ENCODE measurements at places on chromosomes 6 and 20.

GRCh38 chr6:150635906-150636514 is 36.3 kb downstream of the PLEKHG1 start:
- no peak for DNase-seq

- no peak for DNase-seq
Measured at GRCh38 chr6:4678506-4679300, 97.5 kb upstream of the CDYL start.

- no peak for DNase-seq
Measured at GRCh38 chr6:156379392-156380289, 397.5 kb upstream of the ARID1B start.

DNA sequence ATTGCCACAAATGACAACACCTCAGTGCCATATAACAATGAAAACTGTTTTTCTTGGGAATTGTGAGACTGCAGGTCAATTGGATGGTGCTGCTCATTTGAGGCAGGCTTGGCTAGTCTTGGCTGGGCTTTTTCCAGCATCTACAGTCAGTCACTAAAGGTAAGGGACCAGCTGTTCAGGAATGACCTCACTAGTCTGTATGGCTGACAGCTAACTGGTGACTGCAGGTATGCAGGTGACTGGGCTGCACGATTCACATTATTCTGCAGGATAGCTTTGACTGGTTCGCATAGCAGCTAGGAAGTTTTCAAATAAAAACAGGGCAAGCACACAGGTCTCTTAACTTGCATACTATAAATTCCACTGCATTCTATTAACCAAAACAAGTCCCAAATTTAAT is 22.1 kb upstream of the HMGCLL1 start:
- no peak for DNase-seq

GRCh38 chr20:13147971-13148370 is 73.1 kb upstream of the ISM1 start:
- no peak for DNase-seq

DNA sequence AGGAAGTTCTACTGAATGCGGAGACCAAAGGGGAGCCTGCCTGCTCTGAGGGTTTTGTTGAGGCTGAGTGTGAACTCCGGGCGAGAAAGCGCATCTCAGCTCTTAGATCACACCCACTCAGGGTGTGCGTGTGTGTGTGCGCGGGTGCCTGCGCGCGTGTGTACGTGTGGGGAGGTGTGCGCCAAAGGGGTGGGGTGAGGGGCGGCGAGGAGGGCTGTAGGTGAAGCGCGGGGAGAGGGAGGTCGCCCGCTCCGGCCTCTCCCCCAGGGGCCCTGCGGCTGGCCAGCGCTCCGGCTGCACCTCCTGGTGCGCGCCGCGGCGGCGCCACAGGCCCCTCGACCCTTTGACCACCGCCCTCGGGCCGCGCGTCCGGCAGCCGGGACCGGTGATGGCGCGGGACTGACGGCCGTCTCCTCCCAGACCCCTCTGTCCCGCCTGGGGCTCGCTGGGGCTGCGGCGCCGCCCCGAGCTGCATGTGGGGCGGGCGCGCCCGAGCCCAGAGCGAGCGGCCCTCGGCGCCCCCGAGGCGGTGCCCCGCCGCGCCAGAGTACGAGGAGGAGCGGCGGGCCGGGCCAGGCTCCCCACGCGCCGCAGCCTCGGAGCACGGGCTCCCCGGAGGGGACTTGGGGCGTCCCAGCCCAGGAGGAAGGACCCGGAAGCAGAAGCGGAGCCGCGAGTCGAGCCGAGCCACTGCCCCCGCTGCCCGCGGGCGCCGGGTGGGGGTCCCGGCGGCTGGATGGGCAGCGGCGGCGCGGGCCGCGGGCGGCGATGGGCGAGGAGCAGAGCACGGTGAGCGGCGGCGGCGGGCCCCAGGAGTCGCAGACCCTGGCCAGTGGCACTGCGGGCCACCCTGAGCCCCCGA is at the start of gene RNF217:
Gene RNF217 (plus strand): TSS at position 661 of the 862 bp plus-strand sequence. CDS start 108 bp downstream, at position 769.
- peak; percentile 34 for DNase-seq

DNA sequence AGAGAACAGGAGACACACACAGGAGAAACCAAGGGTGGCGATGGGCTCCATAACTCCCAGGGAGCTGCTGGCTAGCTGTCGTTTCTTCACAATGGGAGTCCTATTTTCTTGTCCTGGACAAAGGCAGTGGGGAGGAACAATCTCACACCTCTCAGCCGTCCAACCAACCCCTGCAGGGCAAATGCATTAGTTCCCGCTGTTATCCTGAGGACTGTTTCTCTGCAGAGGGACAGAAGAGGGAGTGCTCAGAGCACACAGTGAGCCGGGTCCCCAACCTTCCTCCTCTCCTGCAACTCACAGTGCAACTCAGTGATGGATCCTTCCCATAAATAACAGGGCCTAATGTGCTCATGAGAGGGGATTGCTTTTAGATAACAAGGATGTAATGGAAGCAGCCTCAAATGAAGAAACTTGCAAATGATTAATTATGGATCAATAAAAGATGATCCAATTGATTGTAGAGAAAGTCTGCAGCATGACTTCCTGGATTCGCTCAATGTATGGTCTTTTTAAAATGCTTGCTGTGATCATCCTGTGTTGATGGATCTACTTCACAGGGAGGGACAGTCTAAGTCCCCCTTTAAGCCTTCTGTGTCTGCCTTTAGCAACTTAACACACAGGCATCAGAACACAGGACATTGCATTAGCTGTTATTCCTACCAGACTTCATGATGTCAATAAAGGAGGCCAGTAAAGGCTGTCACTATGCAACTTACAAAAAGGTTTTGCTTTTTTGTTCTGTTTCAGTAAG is 453.4 kb upstream of the AGPAT4 start:
- no peak for DNase-seq

GRCh38 chr6:135826236-135826804 is 25.2 kb upstream of the PDE7B start:
- no peak for DNase-seq

- DNase-seq = peak; percentile 63
Measured at GRCh38 chr20:56429502-56429901, 17.4 kb downstream of the CASS4 start.

- DNase-seq = no peak
Measured at GRCh38 chr6:97081010-97081590, 156.6 kb downstream of the KLHL32 start.

- no peak for DNase-seq
Measured at GRCh38 chr20:60888771-60889170, 363.3 kb upstream of the CDH4 start.

DNA sequence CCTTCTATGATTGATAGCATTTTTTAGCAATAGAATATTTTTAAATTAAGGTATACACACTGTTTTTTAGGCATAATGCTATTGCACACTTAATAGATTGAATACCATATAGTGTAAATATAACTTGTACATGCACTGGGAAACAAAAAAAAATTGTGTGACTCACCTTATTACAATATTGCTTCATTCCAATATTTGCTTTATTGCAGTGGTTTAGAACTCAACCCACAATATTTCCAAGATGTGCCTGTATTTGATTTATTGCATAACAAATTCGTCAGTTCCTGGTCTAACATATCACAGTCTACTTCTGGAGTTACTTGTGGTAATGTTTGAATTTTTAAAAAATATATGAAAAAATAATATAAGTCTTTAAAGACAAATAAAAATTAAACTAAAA is 41.9 kb upstream of the DEFB112 start:
- no peak for DNase-seq

GRCh38 chr6:2441601-2442475 is 196.4 kb upstream of the GMDS start:
- no peak for DNase-seq

- no peak for DNase-seq
Measured at GRCh38 chr20:59634435-59635005, 30.2 kb downstream of the PHACTR3 start.

DNA sequence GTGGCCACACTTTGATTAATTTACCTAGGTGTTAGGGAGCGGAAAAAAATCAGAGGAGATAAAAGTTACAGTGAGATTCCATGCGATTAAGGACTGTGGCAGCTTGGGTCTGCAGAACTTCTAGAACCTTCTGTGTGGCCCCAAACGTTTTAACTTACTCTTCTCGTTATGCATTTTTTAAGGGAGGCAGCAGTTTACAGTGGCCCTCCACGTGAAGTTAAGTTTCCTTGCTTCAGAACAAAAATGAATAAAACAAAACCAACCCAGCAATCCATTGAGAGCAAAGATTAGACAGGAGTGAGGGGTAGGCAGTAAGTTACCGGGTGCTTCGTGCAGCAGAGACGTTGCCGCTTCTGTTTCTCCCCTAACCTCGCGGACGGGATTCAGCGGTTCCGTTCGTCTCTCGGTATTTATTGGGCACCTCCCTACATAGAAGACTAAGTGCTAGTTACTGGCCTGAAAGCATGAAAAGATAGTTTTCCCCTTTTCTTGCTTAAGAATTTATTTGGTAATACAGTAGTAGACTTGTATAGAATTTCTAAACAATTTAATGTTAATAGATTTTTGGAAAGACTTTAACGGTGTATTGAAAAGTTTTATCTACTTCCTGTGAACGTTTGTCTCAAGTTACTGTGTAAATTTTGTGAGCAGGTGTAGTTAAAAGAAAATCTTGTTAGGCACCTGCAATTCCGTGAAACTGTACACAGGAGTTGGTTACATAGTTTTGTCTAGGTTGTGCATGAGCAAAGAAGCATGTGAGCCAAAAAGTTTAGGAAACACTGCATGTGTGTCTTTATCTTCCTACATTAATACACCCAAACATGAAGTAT is 1.1 kb downstream of the BAG2 start:
- DNase-seq = peak; percentile 47

DNA sequence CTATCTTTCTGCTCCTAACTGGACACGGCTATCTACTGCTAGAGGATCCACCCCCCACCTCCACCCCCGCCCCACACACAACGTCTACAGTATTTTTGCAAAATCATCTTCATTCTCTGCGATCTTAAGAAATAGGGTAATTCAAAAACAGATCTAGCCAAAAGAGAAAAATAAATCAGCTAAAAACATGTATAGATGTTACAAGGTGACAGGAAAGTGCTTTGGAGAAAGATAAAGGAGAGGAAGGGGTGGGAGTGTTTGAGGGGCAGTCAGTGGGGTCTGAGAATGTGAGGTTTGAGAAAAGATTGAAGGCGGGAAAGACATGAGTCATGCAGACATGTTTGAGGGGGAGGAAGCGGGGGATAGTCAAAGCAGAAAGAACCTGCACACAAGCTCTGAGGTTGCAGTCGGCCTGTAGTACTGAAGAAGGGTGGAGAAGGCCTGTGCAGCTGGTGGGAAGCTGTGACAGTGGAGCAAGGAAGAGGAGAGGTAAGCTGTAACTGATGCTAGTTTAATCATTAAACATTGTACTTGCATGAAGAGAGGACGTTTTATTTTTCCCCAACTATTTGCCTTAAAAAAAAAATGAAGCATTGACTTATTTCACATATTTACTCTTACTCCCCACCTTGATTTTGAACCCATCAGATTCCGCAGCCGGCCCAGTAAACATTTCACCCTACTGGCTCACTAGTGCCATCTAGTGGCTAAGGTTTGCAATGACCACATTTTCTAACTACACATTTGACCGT is 332.6 kb downstream of the ADGRB3 start:
- DNase-seq = peak; percentile 61

DNA sequence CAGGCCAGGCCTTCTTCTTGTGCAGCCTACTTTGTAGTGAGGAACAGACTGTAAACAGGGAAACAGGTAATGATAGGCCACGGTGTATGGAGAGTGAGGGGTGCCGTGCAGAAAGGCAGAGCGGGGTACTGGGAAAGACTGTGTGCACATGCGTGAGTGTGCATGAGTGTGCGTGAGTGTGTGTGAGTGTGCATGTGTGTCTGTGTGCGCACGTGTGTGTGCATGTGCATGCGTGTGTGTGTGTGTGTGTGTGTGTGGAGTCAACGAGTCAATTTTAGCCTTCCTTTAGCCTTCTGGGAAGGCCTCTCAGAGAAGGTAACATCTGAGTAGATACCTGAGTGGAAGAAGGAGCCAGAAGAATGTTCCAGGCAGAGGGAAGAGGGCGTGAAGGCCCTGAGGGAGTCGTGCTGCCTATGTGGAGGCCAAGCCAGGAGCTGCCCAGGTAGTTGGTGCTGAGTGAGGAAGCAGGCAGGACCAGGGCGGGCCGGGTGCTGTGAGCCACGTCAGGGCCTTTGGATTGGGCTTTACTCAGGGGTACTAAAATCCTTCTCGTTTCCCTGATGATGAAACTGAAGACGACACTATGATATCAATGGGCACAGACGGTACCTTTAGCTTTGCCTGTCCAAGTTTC is 6.3 kb downstream of the APCDD1L start:
- DNase-seq = no peak

- DNase-seq = no peak
Measured at GRCh38 chr6:971981-972640, 279.2 kb upstream of the EXOC2 start.

DNA sequence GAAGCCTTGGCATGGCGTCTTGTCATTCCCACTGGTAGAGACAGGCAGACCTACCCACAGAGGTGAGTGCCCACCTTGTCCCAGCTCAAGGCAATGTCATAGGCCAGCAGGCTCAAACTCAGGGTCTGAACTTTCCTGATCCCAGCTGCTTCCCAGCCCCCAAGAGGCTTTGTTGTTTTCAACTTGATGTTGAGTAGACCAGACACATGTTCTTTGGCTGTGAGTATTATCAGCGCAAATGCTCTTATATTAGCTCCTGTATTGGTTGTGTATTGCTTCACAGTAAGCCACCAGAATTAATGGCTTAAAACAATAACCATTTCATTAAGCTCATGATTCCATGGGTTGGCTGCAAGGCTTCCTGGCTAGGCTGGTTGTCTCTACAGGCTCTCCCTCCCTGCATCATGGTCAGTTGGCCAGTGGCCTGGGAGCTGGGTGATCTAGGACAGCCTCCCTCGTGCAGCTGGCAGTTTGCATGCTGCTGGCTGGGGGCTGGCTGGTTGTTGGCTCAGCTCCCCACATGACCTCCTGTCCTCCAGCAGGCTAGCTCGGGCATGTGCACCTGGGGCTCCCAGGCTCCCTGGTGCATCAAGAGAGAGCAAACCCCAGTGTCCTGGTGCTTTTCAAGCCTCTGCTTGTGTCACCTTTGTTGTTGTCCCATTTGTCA is 21.6 kb downstream of the TOX2 start:
- no peak for DNase-seq

DNA sequence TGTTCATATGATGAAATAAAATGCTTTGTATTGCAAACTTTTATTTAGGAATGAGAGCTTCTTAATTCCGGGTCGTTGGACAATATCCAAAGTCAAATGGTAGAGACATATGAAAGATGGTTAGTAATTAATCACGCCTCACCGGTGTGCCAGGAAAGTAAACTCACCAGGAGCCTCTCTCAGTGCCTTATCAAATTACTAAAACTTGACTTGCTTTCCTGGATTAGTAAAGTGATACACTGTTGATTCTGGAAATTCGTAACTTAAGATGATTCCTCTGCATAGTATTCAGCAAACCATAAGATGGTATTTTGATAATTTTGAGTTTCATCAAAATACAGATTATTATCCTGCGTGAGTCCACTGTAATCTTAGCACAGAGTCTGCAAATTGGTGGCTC is 115.2 kb downstream of the PAX1 start:
- DNase-seq = no peak

GRCh38 chr6:100617633-100618350 is 153.1 kb upstream of the SIM1 start:
- no peak for DNase-seq

GRCh38 chr6:51704932-51705540 is 382.4 kb downstream of the PKHD1 start:
- no peak for DNase-seq

GRCh38 chr6:25254671-25255070 is 24.5 kb upstream of the CARMIL1 start:
- DNase-seq = no peak
